ENCODE measurements at places on chromosomes 6 and 20.

GRCh38 chr6:165889636-165890403, 226.8 kb upstream of the PDE10A start:
- no peak for DNase-seq

GRCh38 chr20:32004963-32005362, 5.3 kb upstream of the CCM2L start:
- DNase-seq, result no peak

DNA sequence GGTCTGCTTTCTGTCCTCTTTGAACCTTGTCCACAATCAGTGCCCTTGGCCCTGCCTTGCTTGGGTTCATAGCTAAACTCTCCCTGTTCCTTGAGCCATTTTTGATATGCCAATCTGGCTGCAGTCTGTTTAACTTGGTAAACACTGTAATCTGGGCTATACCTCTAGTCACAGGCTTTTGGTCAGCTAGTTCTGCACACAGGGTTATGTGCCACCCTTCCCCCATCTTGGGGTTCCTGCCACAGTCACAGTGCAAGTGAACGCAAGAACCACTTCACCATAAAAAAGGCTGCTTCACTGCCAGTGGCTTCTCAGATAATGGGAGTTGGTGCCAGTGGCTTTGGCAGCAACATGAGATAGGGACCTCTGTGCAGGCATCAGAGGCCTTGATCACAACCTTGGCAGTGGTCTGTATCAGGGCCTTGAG, 10.9 kb upstream of the ATRN start:
- no peak for DNase-seq

GRCh38 chr6:12170351-12171092, 119.6 kb upstream of the EDN1 start:
- no peak for DNase-seq

- DNase-seq, result no peak
Measured at GRCh38 chr6:52534966-52535390, 41.9 kb downstream of the TRAM2 start.

GRCh38 chr20:20371681-20372080, 3.8 kb downstream of the INSM1 start:
- no peak for DNase-seq

DNA sequence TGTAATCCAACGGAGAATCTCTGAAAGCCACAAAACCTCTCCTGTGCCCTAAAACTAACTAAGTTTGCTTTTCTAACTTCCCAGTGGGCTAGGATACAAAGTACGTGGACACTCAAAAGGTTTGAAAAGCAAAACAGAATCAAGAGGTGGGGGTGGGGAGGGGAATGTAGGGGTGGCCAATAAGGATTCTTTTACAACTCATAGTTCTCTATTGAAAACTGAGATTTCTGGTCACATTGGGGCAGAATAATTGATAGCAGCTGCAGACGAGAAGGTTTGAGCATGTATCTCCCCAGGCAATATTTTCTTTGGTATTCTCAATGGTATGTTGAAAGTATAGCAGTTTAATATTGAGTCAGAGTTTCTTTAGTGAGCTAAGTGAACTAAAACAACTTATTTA, 376.7 kb upstream of the CITED2 start:
- no peak for DNase-seq

DNA sequence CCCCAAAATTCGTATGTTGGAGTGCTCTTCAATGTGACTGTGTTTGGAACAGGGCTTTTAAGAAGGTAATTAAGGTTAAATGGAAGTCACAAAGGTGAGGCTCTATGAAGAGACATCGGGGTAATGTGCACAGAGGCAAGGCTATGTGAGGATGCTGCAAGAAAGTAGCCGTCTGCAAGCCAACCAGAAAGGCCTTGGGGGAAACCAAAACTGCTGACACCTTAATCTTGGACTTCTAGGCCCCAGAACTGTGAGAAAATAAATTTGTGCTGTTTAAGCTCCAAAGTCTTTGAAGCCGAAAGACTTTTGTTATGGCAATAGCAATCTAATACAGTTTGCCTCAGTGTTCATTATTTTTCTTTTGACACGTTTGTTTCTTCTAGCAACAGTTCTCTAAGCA, 2.4 kb upstream of the IRAK1BP1 start:
- no peak for DNase-seq

- no peak for DNase-seq
Measured at GRCh38 chr6:113876695-113877094, 19.6 kb downstream of the MARCKS start.

DNA sequence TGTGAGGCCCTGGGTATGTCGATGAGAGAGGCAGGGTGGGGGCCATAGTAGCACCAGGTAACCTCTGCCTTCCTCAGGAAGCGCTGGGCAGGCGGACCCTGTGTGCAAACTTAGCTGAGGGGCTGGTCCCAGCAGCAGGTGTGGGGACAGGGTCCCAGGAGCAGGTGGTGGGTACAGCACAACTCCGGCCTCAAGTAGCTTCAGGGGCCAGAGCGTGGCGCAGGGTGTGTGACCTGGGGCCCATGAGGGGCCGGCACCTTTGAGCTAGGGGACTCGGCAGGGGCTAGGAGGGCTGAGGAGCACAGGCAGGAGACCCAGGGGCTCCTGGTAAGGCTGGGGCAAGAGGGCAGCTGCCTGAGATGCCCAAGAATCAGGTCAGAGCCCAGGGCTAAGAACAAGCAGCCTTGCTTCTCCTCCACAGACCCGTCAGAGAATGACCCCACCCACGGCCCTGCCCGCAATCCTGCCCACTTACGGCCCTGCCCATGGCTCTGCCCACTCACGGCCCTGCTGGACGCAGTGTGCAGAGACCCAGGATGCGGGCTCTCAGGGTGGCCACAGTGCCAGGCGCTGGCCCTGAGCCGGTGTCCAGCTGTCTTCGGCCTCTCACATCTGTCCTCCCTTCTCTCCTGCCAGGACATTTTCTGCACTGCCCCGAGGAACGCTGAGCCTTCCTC, 30.9 kb downstream of the CHRNA4 start:
- no peak for DNase-seq

- no peak for DNase-seq
Measured at GRCh38 chr6:3324262-3324942, 65.7 kb downstream of the PSMG4 start.

GRCh38 chr6:167505199-167505598, 180.3 kb downstream of the TTLL2 start:
- no peak for DNase-seq

DNA sequence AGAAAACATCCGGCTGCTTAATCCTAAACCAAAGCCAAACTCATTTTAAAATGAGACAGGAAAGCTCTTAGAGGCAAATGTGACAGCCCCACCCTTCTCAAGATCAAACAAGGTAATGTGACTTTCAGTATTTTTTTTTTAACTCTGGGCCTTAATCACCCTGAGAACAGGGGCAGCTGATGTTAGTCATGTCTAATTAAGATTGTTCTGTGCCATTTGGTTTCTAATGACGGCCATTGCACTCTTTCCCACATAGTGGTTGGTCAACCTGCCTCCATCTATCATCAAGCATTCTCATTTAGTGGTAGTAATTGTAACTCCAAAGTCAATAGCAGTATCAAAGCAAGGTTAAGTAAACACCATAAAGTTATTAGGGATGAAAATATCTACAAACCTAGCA, 191.6 kb upstream of the EXOC2 start:
- no peak for DNase-seq

DNA sequence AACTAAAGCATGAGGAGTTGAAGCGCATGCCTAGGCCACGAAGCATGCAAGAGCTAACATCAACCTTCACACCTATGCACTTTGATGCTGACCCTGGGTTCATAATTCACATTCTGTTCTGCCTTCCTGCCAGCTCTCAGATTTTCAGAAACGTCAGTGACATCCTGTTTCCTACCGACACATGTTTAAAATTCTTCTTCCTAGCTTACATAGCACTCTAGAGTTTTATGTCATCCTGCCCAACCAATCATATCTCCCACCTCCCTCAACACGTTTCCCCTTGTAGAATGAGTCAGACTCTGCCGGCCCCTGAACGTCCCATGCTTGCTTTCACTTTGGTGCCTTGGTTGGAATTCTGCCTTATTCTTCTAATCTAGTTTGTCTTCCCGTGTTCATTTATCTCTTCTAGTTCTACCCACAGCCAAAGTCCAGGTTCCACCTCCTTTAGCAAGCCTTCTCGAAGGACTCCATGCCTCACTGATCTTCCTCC, 97.2 kb upstream of the MAP7 start:
- no peak for DNase-seq

- no peak for DNase-seq
Measured at GRCh38 chr6:4776493-4777393, 539 bp downstream of the CDYL start.

DNA sequence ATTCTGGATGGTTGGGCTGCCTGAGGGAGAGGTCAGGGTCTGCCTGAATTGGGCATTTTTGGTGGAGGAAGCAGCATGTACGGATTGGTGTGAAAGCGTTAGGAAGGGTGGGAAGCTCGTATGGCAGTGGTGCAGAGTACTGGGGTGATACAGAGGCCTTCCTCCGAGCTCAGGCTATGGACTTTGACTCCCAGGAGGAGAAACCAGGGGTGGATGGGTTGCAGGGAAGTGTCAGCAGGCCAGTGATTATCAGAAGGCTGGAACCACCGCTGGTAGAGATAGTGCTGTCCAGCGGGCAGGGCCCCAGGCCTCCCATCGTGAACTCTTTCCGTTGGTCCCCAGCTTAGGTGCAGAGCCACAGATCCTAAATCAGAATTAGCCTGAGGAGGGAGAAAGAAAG, 5.3 kb downstream of the WFDC5 start:
- DNase-seq, result no peak

DNA sequence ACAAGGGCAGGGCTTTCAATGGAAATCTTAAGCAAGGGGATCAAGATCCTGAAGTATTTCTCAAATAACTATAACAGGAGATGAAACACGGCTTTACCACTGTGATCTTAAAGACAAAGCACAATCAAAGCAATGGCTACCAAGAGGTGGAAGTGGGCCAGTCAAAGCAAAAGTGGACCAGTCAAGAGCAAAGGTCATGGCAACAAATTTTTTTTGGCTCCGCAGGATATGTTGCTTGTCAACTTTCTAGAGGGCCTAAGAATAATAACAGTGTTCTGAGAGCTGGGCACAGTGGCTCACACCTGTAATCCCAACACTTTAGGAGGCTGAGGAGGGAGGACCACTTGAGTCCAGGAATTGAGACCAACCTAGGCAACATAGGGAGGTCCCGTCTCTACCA, 54.1 kb downstream of the ILRUN start:
- no peak for DNase-seq

GRCh38 chr6:166540631-166541331, 45.7 kb downstream of the RAMACL start:
- no peak for DNase-seq

DNA sequence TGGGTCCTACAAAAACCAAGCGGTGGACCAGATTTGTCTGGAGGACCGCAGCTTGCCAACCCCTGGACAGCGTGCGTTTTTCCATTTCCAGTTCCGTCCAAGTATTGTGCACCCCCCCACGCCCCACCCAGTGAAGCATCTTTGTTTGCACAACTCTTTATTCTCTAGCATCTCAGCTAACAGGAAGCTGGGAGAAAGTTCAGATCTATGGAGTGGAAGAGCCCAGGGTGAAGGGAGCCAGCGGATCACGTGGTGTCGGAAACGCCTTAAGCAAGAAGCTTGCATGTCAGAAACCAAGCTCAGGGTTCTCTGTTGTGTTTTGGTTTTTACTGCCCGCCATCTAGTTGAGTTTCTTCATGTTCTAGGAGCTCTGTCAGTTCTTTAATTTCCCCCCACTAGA, 29.9 kb downstream of the ARID1B start:
- DNase-seq, result no peak

DNA sequence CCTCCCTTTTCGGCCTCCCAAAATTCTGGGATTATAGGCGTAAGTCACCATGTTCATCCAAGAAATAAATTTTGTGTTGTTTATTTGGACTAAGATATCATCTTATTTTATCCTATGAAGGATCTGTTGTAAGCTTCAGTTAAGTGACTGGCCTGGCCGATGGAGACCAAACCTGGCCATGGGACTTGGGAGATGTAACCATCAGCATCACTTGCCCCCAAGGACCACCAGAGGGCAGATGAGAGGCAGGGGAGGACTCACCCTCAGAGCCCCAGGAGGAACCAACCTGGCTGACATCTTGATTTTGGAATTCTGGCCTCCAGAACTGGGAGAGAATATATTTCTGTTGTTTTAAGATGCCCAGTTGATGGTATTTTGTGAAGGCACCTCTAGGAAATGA, 266.7 kb downstream of the CDH26 start:
- DNase-seq, result no peak

DNA sequence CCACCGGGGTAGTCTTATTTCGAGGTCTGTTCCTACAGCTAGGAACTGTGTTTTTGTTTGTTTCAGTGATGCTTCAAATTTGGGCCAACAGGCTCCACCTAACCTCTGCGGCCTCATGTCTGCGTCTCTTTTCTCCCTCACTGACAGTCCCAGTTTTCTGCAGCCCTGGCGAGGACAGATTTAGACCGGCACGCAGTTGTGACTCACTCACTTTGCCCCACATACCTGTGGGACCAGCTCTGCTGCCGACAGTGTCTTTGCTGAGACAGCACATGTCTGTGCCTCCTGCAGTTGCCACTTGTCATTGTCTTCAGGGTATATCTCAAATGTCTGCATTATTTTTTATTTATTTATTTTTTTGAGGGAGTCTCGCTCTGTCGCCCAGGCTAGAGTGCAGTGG, 29.2 kb downstream of the OSBPL2 start:
- DNase-seq, result no peak

GRCh38 chr6:33787954-33788693, 806 bp downstream of the LEMD2 start:
- no peak for DNase-seq

DNA sequence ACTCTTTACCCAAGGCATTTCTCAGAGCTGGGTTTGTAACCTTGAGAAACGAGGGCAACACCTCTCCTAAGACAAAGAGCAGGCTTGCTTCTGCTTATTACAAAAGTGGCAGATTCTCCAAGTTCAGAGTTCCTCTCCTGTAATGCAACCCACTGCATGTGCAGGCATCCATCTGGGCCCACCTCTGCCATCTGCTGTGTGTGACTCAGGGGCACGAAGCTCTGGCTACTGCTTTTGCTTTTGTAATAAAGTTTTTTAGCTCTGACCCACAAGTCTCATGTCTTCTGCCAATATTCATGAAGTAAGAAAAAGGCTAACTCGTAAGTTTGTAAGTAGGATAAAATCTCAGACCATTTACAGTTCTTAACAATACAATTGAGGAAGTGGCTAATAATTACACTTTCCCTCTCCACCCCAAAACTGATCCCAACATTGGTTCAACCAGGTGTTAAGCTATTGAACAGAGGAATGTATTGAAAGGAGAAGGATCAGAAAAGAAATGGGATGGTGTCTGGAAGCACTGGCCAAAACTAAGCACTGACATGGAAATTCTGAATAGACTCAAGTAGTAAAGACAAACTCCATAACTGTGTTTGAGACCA, 51.7 kb upstream of the SMLR1 start:
- no peak for DNase-seq

- no peak for DNase-seq
Measured at GRCh38 chr6:138442663-138443062, 38.6 kb downstream of the HEBP2 start.

DNA sequence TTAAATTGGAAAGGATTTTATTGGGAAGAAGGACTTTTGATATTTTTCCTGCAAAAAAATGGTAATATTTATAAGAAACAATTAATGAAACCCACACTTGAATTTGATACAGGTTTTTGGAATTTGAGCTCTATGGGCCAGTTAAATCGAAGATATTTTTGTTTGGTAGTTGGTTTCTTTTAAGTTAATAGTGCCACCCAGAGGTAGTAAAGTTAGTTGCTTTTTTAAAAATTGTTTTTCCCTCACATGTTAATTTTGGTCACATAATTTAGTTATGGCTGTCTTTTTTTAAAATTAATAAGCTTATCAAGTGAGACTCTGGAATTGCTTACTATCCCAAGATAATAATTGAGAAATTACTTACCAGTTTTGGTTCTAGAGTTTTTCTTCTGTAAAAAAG, 7.1 kb downstream of the PRIM2 start:
- no peak for DNase-seq

- DNase-seq, result no peak
Measured at GRCh38 chr6:161130967-161131766, 139.6 kb downstream of the MAP3K4 start.
